Stimulated activated naive CD4-positive, alpha-beta T cell treated with Interleukin-2 at 50 U/mL for 16 hours (primary cell): ENCODE measurements at places on chromosomes 11 and 22.

GRCh38 chr11:130801333-130802122, 114.8 kb downstream of the SNX19 start:
- no peak for DNase-seq

DNA sequence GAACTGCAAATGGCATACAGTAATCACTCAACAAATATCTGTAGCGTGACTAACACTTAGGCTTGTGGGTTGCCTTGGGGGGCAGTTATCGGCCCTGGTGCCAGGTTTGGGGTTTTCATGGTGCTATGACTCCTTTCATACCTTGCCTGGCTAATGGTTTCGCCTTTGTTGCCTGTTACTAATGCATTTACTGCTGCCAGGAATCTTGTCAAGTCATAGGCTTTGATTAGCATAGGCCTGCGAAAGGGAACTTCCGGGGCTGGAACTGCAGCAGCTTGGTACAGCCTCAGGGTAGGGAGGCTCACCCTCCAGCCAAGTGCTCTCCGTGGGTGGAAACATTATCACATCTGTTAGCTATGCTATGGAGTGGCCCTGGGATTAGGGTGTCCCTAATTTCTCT, 13.2 kb downstream of the SLC25A18 start:
- no peak for DNase-seq

DNA sequence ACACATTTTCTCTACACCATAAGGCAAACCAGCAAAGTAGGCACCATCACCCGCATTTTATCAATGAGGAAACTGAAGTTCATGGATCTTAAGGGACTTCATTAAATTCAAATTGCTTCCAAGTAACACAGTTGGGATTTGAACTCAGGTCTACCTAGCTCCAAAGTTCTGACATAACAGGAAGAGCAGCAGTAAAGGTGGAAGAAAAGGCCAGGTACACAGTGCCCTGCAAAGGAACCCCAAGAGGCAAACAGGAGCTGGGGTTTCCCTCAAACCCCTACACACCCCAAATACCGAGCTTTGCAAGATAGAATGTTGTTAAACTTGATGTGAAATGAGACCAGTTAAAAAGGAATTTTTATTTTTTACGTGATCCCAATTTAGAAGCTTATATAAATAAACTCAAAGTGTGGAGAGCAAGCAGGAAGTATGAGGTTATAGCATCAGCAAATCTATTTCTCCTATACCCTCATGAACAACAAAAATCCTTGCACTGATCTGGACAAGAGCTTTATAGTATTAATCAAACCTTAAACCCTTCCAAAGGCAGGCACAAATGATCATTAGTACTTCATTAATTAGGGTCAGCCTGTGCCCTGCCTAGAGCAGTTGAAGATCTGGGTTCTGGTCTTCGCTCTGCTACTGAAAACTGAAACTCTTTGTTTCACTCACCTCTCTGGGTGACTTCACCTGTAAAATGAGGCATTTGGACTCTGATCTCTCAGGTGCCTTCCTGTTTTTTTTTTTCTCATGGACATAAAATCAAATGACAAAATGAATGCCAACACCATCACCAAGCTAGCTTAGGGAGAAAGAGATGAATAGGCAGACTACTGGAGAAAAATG, 36.5 kb downstream of the SYTL2 start:
- DNase-seq, result no peak

DNA sequence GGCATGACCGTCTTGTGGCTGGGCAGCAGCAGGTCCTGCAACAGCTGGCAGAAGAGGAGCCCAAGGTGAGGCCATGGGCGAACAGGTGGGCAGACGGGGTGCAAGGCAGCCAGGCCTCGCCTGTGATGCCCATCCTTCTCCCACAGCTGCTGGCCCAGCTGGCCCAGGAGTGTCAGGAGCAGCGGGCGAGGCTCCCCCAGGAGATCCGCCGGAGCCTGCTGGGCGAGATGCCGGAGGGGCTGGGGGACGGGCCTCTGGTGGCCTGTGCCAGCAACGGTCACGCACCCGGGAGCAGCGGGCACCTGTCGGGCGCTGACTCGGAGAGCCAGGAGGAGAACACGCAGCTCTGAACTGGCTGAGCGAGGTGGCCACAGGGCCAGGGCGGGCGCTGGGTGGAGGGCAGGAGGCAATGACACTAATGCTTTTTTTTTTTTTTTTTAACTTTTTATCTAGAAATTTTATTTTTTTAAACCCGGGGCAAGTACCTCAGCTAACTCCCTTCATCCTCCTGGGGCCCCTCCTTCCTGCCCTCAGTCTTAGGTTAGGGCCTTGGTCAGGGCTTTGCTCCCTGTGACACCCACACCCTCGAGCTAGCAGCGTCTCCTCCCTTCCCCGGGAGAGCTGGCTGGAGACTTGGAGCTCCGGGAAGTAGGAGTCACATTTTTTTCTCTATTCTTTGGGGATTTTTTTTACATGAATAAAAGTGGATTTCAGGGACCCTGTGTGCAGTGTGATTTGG, 16.0 kb downstream of the PLCB3 start:
- DNase-seq, result no peak

GRCh38 chr11:61154528-61154927, 6.7 kb downstream of the VPS37C start:
- no peak for DNase-seq

GRCh38 chr11:44886790-44887140, 63.9 kb downstream of the TP53I11 start:
- no peak for DNase-seq
